ENCODE measurements at places on chromosomes 4 and X.

DNA sequence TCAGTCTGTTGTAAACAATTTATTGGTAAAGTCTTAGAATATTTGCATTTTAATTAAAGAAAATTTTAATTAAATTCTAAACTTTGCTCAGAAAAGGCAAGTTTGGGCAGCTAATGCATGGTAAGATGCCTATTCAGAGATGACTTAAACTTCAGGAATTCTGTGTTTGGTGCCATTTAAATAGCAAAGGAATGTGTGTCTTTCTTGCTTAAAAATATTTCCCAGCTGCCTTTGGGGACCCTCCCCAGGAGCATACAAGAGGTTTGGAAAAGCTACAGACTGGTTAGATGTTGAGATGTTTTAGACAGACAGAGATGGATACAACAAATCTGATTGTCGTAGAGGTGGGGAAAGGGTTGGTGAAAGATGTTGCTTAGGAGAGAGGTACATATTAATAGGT lies 36.5 kb downstream of the AFF2 start:
- peak; percentile 67 for DNase-seq

DNA sequence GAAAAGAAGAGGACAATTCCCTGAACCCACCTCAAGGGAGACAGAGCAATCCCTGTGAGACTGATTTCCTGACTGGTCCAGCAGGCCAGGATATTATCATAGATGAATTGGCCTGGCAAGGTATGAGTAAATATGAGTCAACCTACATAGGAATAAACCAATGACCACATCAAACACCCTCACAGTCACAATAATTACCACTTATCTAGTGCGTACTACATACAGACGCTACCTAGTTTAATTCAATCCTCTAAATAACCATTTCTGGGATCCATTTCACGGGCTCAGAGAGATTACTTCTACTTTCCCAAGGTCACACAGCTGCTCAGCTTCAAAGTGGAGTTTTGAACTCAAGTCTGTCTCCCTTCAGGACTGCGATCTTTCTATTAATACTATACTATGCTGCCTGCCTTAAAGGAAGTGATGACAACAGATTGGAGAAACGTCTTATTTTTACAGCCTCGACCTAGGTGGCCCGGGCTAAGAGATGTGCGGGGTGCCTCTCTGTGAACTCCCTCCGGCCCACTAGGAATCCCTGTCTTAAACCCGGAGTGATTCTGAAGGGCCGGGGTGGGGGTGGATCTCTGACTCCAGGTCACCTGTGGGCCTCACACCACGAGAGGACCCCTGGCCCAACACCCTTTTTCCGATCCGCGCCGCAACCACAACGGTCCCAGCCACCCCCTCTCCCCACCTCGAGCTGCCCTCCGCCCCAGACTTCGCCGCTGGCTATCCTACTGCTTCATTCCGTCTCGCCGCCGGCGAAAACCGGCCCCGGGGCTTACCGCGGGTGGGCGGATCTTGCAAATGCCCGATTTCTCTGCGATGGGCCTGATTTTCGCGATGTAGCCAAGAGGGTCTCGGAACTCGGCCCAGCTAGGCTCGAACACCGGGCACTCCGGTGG lies 800 bp downstream of the KDM5C start:
- DNase-seq, result no peak

- DNase-seq, result no peak
These were observed 32.4 kb upstream of the CD99 start for GRCh38 chrX:2658585-2659292.

DNA sequence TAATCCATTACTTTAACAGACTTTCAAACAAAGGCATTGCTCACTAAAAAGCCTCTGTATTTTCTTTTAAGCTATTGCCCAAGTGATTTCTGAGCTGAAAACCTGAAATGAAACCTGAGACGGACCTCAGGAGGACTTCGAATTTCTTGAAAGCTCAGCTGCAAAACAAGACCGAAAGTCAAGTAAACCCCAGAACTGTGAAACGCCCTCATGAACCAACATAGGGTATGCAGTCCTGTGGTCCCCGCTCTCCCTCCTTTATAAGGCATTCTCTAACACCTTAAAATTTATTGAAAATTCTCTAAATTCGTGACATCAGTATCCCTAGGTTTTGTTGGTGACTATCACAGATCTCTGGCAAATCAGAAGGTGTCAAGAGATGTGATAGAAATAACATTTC lies 91.8 kb downstream of the SHISA3 start:
- no peak for DNase-seq

- no peak for DNase-seq
These were observed 78.4 kb downstream of the REPS2 start for GRCh38 chrX:17024886-17025285.

DNA sequence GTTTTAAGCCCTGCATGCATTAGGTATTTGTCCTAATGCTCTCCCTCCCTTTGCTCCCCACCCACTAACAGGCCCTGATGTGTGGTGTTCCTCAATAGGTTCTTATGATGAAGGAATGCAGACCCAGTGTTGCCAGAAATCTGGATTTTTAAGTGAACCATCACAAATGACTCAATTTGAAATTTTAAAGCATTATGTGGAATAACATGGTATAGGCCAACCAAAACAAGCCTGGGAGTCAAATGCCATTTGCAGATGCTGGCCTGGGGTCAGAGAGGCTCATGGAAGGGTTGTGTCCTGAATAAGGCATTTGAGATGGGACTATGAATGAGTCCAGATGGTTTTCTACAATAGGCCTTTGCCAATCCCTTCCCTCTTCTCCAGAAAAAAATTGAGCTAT lies 179.6 kb downstream of the SHROOM3 start:
- peak; percentile 96 for DNase-seq

DNA sequence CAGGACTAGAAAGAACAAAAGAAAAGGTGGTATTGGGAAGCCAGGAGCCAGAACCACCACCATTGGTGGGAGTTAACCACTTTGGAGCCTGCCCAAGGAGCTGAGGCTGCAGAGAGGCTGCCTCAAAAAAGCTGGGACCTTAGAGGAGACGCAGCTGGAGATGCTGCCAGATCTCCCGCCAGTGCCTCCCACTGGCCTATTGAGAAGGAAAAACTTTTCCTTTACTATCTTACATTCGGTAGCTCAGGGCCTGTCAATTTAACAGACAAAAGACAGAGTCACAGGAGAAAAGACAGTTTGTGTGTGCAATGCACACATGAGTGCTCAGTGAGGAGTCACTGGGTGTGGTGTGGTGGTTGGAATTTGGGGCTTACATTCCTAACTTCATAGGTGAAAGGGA lies 52.4 kb upstream of the HPSE start:
- DNase-seq, result no peak

DNA sequence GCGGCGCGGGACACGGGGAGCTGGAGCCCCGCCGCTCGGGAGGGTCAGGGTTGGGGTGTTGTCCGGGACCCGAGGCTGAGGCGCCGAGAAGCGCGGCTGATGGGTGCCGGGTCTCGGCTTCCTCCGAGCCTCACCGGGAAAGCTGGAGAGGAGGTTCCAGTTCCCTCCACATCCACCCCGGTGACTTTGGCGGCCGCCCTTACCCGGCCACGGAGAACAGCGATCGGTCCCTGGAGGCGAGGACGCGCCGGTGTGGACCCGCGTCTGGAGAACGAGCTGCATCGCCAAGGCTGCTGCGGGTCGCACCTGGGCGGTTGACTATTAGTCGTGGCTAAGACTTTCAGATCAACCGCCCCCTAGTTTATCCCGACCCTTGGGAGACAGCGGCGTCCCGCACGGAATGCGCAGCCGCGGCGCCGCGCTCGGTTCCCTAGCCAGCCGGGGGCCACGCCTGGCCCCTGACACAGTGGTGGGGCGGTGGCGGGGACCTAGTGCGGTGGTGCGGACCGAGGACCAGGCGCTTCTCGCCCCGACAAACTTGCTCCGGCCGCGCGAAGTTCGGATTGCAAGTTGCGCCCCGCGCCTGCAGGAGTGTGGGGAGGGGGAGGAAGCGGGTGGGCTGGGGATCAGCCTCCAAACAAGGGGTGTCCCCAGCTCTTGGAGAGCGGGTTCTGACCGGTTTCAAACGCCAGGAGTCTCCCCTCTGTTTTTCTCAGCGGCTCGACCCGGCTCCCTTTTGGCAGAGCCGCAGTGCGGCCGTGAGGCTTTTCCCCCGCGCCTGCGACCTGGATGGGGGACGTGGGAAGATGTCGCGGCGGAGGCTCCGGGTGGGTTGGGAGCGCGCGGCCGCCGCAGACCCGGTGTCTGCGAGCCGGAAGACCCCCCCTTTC lies 568 bp downstream of the FHDC1 start:
- no peak for DNase-seq

DNA sequence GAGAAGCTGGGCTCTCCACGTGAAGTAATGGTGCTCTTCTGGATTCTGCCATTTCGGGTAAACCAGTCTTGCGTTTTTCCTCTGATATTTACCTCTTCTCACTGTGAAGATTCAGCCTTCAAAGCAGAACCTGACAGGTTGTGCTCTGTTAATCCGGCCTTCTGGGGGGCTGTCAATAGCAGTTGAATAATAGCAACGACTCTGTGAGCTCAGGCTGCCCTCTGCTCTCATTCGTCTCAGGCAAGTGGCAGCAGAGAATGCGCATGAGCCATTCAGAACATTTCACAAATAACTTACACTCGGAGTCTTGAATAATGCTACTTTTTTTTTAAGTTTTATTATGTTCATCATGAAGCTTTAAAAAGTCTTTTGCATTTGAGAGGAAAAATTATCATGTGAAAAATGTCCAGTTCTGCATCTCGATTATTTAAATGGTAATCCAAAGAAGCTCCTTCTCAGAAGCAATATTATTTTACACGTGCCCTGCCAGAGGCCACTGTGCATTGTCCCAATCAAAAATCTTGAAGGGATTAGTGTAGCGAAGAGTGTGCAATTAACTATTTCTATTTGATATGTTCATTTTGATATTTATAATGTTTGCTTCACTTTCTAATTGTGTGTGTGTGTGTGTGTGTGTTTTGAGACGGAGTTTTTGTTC lies 354.2 kb upstream of the FAT1 start:
- no peak for DNase-seq

DNA sequence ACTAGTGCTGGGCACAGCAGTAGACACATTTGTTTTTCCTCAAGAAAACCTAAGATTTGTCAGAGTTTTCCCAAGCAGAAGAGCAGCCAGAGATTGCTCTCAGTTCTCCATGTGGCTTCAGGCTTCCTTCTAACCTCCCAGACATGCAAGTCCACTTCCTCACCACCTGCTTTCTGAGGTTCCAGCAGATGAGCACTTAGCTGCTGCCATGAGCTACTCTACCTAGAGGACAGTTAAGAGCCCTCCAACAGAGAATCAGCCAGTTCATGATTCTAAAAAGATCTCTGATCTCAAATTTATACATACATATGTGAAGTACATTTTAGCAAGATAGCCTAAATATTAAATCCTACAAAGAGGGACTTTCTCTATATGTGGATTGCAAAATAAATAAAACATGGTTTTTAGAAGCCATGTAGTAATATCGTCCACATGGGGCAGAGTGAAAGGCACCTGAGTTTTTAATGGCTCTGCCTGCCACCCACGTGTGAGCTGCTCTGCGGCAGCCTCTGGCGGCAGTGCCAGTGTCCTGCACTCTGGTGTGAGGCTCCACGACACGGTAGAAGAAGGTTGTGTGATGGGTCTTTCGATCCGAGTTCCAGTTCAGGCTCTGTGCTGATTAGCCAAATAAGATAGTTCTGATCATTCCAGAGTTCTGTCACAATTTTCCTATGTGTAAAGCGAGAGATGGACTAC lies 10.3 kb downstream of the CYP4V2 start:
- peak; percentile 14 for DNase-seq

- DNase-seq, result no peak
These were observed 63.0 kb upstream of the MXD4 start for GRCh38 chr4:2324891-2325290.

- DNase-seq, result no peak
These were observed 80.1 kb downstream of the TLL1 start for GRCh38 chr4:165953181-165953580.

DNA sequence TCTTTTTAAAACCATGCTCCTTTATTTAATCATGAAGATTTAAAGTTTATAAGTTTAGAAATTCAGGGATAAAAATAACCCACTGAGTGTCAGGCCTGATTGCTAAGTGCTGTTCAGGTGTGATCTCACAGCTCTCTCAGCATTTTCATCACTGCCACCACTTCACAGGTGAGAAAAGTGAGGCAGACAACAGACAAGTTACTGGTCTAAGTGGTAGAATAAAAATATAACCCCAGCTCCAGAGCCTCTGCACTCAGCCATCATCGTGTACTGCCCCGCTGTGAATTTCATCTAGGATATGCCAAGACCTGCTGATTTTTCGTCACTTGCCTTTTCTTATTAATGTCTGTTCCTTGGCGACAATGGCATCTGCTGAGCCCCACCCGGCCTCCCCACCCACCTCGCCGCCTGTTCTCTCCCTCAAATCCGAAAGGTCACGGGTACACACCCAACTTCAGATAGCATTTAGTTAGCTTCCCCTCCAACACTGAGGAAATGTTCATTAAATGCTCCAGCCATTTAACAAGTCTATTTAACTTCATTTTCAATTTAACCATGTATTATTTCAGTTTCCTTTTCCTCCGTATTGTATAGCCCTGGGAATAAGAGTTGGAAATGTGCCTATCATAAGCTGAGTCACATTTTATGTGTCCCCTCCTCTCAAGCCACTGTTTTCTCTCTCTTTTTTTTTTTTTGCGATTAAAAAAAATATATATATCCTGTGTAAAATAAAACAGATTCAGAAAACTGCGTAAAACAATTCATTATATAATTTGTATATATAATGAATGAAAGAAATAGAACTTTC lies 236.5 kb downstream of the CBR4 start:
- DNase-seq, result no peak

DNA sequence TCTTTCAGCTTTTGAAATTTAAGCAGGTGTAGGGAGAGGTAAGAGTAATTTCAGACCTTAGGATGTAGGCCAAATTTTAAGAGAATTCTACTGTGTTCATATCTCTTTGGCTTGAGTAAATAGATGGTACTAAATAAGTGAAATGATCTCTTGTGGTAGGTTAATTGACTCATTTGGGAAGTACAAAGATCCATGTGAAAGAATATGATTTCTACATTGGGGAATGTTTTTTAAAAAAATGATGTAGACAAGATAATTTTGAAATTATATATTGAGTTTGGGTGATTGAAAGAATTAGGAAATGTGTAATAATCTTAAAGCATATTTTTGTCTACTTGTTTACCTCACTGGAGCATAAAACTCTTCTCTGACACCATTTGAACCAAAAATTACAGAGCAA lies 35.6 kb downstream of the RAPGEF2 start:
- no peak for DNase-seq

GRCh38 chrX:72001471-72001870 lies 90.8 kb downstream of the NHSL2 start:
- no peak for DNase-seq

- DNase-seq, result peak; percentile 73
These were observed 9.6 kb upstream of the CHRNA9 start for GRCh38 chr4:40325406-40326019.

DNA sequence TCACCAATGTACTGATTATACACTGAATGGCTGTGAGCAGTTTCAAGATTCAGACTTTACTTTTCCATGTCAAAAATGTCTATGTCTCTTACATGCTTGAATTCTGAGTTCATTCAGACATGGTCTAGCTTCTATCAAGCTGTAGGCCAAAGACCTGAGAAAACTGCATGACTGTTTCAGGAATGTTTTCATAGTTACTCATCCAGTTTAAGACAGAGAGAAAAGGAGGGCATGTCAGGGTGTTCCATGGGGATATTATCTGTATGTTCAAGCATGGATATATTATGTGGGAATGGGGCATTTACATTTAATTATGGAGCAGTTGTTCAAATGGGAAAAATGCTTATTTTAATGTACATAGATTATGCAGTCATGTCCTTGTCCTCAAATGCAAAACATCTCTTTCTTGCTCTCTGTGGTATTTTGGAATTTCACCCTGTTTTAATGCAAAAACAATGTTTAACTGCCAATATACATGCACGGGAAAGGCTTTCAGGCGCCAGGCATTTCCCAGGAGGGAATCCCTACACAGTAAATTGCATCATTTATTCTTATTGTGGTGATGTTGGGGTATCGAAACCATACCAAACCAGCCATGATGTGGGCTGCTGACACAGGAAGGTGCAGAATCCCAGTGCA lies 429.1 kb upstream of the INTU start:
- peak; percentile 94 for DNase-seq

Data from fibroblast of skin of scalp (primary cell).